Epithelial cell of prostate (primary cell): ENCODE measurements at places on chromosomes 11 and 22.

DNA sequence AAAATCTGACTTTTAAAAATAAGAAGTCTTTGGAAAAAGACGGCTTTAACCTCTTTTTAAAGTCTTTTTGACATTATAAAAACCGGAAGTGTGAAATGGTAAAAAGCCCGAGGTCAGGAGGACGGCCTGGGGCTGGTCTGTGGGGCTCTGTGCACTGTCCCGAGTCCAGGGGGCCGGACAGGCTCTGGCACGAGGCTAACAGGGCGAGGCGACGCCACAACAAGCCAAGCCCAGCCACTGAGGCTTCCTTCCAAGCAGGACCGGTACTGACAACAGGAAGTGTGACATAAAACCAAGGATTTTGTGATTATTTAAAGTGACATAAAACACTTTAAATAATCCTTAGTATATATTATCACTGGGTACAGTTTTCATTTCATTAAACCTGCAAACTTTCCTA is 39.2 kb downstream of the BRD1 start:
- no peak for DNase-seq

DNA sequence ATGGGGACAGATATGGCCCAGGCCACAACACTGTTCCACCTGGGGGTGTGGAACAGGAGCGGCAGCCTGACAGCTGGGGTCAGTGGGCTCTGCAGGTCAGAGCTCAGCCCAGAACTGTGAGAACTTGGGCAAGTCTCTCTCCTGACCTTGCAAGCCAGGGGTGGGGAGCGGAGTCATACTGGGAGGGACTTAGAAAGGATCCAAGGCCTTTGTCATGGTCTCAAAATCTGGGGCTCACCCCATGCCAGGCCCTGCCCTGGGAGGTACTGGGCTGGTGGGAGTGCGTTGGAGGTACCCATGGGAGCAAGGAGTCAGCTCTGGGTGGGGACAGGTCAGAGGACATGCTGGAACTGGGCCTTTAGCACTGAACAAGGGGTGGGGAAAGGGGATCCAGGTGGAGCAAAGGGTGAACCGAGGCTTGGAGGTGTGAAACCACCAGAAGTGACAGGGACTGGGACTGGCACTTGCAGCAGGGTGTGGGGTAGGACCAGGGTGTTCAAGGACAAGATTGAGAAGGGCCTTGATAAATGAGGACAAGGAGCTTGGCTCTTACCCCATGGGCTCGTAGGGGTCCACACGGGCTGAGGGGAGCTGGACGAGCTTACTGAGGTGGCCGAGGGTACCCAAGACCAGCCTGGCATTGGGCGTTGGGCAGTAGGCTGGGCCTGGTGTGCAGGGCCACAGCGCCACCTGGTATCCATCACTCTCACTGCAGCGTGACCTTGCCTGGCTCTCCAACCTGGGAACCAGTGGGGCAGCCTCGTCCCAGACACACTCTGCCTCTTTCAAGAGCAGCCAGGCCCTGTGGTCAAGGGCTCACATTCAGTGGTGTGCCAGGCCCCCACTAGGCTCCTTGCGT is 7.4 kb upstream of the PMM1 start:
- no peak for DNase-seq

- no peak for DNase-seq
Observed at GRCh38 chr11:130761560-130762220, 154.6 kb downstream of the SNX19 start.

DNA sequence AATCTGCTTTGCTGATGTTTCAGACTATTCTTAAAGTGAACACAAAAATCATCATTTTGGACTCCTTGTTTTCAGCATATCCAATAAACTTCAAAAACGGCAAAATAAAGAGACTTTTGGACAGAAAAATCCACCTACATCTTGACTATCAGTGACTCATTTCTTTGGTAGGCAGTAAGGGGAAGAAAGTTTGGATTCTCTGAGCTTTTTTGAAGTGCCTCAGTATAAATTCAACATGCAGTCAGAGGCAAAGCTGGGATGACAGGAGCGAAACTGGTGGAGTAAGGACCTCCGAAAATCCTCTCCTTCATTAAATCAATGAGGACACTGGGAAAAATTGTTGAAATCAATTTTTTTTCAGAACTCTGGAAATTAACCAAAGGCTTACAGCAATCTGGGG is 29.7 kb downstream of the EFCAB6 start:
- DNase-seq: no peak

DNA sequence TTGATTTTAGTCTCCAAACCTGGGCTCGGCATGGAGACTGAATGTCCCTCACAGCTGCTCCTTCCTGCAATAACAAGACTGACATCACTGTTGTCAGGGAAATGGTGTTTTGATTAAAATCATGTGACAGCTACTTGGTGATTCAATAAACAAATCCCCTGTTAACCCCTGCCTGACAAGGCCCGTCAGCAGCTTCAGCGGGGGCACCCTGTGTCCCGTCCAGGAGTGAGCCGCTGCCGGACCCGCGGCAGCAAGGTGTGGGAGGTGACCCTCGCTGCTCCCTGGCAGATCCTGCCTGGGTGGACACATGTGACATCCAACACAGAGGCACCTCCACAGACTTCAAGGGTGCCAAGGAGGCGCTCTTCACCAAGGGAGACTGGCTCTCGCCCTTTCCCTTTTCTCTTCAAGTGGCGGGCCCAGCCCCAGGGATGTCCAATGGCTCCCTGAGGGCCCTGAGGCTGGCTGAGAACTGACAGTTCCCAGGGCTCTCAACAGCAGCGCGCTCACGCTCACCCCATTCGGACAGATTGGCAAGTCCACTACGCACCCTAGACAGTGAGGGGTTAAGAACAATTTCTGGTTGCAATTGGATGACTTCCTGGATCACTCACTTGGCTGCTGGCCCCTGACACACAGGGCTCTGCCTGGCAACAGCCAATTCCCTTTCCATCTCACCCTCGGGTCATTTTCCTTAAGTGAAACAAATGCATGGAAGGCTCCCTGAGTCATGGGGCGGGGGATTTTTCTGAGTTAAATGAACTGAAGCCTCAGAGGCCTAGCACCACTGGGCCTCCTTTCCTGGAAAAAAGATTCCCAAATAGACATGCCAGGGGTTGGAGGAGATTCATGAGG is 30.7 kb downstream of the PPP2R1B start:
- peak; percentile 79 for DNase-seq

DNA sequence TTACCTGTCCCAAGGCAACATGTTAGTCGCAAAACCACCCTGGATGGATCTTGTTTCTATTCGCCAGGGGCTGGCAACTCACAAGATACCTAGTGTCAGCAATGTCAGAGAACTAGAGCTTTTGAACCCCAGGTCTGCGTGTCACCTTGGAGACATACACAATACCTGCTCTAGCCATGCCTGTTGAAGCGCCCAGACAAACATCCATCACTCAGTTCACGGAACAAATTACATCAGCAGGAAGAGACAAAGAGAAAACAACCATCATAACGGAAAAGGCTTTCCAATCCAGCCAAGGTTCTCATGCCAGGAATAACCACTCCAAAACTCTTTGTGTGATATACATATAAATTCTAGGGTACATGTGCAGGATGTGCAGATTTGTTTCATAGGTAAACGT is 2.2 kb downstream of the CD59 start:
- no peak for DNase-seq

- DNase-seq: no peak
Observed at GRCh38 chr11:80620867-80621266, 1180.0 kb upstream of the TENM4 start.

GRCh38 chr11:43802509-43802908 is 78.1 kb upstream of the ALKBH3 start:
- no peak for DNase-seq

DNA sequence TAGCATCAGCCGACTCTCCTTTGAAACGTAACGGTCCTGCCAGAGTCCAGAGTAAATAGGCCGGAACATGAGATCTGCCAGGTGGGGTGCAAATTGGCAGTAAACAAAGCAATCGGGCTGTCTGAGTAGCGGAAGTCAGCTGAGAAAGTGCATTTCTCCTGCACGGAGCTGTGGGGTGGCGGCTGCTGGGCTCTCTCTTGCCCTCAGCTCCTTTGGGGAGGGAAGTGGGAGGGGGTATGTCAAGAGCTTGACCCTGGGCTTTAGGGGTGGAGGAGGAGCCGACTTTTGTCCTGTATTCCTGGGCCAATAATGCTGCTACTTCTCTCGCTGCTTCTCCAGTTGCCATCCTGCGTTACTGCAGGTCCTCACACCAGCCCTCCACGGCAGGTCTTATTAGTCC is 11.6 kb downstream of the GRIK4 start:
- no peak for DNase-seq
